ENCODE measurements at places on chromosomes 16 and 17.

- no peak for DNase-seq
Measured at GRCh38 chr16:50808929-50809538, 67.1 kb downstream of the CYLD start.

GRCh38 chr17:69325518-69326376, 1.2 kb downstream of the ABCA5 start:
- no peak for DNase-seq

GRCh38 chr16:58582971-58583765, 46.5 kb downstream of the CNOT1 start:
- DNase-seq = no peak

- DNase-seq = no peak
Measured at GRCh38 chr17:73168667-73169066, 3.9 kb downstream of the SSTR2 start.

- no peak for DNase-seq
Measured at GRCh38 chr16:88318521-88318920, 64.2 kb upstream of the ZNF469 start.

DNA sequence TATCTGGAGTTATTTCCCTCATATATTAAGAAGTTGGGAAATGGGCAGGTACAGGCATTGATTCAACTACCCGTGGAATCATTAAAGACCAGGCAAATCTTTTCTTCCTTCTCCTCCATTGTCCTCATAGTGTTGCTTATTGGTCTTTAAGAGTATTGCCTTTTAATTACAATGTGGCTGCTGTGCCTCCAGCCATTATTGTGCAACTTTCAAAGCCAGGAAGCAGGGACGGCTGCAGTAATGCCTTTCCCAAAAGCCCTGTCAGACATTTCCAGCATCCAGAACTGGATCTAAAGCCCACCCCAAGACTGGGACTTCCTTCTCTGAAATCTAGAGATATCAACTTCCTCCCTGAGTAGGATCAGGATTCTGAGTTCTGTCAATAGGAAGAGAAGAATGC, 42.3 kb upstream of the MED9 start:
- no peak for DNase-seq

DNA sequence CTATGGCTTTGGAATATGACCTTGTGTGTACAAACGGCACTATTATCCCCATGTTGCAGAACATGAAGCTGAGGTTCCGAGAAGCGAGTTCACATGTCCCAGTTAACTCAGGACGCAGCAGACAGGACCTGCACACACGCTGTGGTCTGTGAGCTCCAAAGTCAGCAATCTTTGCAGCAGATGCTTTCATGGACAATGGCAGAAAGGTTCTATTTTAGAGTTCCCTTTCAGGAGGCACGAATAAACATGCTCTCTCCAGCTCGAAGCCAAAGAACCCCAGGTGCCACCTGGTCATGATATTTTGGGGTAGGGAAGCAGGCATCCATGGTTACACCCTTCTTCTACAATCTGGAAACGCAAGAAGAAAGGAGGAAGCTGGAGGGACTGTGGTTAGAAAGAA, 412.0 kb downstream of the TMEM114 start:
- no peak for DNase-seq

DNA sequence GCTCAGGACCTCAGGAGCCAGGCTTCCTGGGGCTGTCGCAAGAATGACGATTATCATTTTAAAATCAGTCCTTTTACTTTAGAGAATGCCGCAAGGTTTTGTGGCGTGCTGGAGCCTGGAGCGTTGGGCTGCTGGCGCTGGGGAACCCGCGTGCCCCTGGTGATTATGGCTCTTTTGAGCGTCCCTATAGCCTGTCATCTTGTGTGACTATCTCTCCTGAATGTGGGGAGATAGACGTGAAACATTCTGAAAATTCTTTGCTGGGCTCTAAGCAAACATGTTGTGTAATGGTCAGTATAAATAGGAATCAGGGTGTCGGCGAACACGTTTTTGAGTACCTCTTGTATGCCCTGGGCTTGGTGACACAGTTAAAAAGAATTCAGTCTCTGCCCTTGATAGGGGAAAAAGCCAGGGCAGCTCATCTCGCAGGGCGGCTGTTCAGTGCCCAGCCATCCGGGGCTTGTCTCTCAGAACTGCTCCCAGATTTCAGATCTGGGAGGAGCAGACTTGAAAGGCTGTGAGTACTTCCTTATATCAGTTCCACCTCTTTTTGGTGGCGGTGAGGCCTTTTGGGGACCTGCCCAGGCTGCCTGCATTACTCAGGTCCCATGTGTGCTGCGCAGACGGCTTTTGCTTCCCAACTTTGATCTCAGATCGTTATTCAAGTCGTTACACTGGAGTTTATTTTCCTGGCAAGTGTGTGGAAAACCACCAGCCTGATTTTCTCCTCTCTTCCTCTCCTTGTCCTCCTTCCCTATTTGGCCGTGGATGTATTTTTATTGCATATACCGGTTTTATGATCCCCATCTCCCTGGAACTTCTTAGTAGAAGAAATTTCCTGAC, 973 bp downstream of the SLC7A6 start:
- DNase-seq = peak; percentile 27

- no peak for DNase-seq
Measured at GRCh38 chr17:6471531-6472465, 27.5 kb downstream of the PIMREG start.

DNA sequence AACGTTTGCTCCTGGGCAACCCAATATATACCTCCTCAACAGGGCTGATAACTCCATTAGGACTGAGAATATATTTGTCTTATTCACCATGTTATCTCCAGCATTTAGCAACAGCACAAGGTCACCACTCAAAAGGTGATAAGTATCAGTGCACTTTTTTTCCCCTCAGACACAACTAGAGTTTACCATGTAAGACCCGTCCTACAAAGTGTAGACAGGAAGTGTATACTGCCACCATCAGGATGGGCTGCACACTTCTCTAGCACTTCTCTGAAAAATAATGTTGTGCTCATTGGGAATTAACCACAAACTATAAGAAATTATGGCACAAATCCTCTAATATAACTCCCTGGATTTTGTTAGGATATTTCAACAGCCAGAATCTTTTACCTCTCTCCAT, 5.7 kb upstream of the VAT1L start:
- no peak for DNase-seq

DNA sequence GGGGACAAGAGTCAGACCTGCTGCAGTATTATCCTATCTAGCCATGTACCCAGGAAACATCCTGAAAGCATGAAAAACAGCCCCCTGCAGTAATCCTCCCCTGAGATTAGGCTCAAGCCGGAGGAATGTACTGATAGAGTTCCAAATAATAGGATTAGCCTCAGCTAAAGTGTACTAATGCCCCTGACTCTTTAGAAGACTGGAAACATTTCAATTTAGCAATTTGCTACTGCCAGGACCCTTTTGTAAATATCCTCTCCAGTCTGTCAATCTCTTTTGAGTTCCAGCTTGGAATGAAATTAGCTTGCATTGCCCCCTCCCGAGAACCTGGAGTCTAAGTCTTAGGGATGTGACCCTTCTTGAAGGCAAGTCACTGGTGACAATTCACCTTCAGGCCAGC, 110.8 kb upstream of the DNAH9 start:
- DNase-seq = no peak

- no peak for DNase-seq
Measured at GRCh38 chr16:60655514-60656153, 1380.6 kb downstream of the CDH8 start.

DNA sequence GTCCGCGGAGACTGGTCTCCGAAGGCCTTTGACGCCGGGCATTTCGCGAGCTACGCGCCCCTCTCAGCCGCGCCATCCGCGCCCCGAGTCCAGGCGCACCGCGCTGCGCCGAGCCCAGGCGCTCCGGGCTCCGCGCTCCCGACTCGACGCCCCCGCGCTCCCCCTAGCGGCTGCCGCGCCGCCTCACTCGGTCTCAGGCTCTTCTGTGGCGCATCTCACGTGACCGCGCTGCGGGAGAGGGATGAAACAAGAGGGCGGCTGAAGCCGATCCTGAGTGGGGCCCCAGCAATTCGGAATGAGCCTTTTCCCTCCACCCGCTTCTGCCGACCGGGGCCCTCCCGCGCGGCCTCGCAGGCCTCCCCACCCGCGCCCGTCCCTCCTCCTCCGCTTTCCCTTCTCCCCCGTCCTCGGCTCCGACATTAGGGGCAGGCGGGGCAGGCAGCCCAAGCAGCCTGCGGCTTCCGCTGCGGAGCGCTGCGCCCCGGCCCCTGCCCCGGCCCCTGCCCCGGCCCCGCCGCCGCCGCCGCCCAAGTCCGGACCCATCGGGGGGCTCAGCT, 42.5 kb upstream of the AMZ2 start:
- peak; percentile 89 for DNase-seq

DNA sequence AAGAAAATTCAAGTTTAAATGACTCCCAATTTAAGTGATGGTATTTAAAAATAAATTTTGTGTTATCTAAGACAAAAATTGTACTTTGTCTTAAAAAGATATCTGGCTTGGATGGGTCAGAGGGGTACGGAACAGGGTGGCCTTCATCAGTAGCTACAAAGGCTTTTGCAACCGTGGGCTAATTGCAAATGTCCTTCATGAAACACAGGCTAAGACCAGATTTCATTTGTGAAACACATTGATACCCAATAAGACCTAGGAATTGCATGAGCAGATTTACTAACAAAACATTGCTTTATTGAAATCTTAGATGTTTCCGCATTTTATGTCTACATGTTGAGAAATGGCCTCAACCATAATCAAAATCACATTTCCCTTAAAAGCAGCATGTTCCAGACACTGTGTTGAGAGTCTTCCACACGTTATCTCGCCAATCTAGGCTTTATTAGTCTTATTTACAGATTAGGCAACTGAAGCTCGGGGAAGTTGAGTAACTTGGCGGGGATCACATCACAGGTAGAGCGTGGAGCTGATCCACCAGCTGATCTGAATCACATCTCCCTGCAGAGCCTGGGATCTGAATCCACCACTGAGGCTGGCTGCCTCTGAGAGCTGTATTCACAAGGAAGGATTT, 21.8 kb downstream of the FBXO39 start:
- no peak for DNase-seq

DNA sequence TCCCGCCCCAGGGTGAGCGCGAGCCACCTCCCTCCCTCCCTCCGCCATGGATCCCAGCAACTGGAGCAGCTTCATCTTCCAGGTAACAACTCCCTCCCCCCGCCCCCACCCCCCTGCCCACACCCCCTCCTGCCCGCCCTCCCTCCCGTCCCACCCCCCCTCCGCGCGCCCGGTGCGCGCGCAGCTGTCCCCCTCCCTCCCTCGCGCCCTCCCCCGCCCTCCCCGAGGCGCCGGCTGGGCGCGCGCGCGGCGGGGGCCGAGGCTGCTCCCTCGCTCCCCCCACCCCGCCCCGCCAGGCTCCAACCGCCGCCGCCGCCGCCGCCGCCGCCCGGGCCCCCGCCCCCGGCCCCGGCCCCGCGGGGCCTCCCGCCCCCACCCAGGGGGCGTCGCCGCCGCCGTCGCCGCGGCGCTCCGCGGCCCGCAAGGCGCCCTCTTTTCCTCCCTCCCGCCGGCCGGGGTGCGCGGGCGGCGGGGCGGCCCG, at the start of gene MAZ:
TSS of gene MAZ (plus strand) at position 431 of the 481 bp plus-strand sequence. CDS start 173 bp downstream, outside the sequence.
- DNase-seq = peak; percentile 80

DNA sequence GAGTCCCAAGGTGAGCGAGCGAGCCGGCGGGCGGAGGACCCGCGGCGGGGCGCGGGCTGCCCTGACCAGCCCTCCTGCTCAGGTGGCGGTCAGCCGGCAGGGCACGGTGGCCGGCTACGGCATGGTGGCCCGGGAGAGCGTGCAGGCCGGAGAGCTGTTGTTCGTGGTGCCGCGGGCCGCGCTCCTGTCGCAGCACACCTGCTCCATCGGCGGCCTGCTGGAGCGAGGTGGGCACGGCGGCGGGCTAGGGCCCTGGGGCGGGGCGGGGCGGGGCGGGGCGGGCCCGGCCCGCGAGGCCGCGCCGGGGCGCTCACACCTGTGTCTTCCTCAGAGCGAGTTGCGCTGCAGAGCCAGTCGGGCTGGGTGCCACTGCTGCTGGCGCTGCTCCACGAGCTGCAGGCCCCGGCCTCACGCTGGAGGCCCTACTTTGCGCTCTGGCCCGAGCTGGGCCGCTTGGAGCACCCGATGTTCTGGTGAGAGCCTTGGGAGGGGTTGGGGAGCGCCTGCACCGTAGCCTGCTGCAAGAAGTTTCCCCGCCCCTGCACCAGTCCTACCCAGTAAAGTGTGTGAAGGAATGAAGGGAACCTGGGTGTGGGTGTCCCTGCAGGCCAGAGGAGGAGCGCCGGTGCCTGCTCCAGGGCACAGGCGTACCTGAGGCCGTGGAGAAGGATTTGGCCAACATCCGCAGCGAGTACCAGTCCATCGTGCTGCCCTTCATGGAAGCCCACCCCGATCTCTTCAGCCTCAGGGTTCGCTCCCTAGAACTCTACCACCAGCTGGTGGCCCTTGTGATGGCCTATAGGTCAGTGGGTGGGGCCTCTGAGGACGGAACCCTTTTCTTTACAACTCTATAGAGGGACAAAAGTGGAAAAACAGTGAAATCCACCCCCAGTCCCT, 802 bp downstream of the SETD6 start:
- DNase-seq = no peak

DNA sequence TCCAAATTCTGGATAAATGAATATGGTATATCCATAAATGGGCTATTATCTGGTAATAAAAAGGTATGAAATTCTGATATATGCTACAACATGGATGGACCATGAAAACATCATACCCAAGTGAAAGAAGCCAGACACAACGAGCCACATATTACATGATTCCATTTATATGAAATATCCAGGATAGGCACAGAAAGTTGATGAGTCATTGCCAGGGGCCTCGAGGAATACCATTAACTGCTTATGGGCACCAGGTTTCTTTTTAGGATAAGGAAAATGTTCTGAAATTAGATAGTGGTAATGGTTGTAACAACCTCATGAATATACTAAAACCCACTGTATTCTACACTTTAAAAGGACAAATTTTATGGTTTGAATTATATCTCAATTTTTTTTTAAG, 123.2 kb downstream of the PITPNC1 start:
- DNase-seq = no peak

GRCh38 chr17:43966276-43966675, 12.5 kb upstream of the PYY start:
- no peak for DNase-seq

GRCh38 chr17:21252796-21253645, at the start of gene NATD1:
NATD1 (minus strand) TSS chr17:21253410; CDS start chr17:21253264, 146 bp downstream.
- DNase-seq = peak; percentile 82

DNA sequence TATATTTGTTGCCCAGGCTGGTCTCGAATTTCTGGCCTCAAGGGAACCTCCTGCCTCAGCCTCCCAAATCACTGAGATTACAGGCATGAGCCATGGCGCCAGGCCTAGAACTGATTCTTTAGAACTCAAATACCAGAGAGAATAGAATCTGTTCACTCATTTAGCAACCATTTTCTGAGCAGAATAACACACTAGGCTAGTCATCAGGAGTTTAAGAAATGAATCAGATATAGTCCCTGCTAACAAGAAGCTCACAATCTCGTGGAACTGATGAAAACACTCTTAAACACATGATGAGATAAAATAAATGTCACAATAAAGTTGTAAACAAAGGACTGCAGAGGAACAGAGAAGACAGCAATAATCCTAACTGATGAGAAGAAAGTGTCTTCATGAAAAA, 55.8 kb upstream of the ADCY9 start:
- no peak for DNase-seq

GRCh38 chr16:8660841-8661301, 13.5 kb upstream of the ABAT start:
- peak; percentile 57 for DNase-seq

Data from caudate nucleus (tissue), 63 donors.